ENCODE measurements at places on chromosomes 4 and X.

DNA sequence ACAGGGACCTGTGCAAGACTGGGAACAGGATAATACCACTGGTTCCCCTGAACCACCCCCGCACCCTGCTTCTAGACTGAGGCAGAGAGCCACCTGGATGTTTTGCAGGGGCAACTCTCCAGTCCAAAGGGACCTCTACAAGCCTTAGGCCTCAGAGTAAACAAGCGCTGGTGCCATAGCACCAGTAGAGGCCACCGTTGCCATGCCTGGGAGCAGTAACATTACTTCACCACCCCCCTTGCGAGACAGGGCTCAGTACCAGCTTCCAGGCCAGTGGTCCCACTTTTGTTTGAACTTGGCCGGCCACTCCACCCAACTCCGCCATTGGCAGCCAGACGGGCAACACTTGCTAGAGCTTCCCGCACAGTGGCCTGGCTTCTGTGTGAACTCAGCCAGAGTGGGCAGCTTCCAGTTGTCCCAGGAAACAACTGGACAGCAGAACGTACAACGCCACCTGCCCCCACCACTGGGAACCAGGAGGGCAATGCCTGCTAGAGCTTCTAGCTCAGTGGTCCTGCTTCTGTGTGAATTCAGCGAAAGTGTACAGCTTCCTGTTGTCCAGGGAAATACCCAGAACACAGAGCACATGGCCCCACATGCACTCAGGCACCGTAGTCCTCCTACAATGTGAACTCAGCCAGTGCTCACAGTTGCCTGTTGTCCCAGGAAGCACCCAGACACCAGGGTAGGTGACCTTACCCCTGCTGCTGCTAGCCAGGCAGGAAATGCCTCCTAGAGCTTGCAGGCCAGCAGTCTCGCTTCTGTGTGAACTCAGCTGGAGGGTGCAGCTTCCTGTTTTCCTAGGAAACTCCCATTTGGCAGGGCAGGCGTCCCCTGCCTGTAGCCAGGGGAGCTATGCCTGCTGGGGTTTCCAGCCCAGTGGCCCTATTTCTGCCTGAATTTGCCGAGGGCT lies 39.9 kb upstream of the PCDH19 start:
- DNase-seq, result no peak

DNA sequence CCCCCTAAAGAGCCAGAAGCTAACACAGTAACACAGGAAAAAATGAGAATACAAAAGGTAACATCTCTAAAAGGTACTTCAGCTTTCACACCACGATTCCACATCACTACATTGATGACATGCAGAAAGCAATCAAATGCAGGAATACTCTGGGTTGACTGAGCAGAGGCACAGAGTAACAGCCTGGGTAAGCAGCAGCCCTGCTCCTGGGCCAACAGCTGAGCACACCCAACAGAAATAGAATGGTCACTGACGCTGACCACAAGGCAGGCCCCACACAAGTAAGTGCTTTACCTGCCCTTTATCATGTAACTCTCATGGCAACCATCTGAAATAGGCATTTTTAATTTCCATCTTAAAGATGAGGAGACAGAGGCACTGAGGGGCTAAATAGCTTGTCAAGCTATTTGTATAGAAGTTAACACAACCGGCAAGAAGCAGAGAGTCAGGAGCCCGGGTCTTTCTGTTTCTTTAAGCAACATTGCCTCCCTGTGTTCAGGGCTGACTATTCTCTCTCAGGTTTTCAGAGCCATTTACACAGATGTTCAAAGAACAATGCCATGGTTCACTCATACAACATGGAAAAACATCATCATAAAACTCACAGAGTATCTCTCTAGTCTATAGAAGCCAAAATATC lies 168.9 kb downstream of the ZNF674 start:
- DNase-seq, result peak; percentile 69

DNA sequence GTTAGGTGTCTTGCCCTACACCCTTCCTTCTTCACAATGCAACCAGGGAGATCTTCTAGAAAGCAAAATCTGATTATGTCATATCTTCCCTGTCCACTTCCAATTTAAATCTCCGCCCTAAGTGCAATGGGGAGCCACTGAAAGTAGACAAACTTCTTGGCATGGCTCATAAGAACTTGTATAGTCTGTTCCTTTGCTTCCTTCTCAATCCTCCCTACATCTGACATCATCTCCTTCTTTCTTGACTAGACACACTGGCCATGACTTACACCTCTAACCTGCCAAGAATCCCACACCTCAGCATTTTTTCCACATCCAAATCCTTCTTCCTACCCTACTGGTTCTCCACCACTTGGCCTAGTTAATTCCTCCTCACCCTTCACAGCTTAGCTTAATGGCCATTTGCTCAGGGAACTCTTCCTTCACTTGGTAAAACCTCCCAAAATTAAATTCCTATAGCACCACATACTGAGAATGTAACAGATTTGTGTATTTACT lies 55.1 kb downstream of the NCAPG start:
- DNase-seq, result no peak

DNA sequence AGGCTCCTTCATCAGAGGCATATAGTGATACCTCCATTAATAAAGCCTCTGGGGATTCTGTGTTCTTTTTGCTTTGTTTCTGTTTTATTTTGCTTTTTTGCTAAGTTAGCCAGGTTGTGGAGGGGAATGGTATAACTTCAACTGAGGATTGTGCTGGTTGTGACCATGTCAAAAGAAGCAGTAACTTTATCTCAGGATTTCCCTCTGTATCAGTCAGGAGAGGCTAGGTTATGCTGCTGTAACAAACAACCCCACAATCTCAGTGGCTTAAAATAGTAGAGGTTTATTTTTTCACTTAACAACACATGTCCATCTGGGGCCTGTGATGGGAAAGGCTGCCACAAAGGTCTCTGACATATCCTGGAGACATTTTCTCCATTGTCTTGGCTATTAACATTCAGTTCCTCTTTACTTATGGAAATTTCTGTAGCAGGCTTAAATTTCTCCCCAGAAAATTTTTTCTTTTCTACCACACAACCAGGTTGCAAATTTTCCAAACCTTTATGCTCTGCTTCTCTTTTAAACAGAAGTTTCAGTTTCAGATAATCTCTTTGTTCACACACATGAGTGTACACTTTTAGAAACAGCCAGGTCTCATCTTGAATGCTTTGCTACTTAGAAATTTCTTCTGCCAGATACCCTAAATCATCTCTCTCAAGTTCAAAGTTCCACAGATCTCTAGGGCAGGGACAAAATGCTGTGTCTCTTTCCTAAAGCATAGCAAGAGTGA lies 64.7 kb downstream of the UCHL1 start:
- no peak for DNase-seq

DNA sequence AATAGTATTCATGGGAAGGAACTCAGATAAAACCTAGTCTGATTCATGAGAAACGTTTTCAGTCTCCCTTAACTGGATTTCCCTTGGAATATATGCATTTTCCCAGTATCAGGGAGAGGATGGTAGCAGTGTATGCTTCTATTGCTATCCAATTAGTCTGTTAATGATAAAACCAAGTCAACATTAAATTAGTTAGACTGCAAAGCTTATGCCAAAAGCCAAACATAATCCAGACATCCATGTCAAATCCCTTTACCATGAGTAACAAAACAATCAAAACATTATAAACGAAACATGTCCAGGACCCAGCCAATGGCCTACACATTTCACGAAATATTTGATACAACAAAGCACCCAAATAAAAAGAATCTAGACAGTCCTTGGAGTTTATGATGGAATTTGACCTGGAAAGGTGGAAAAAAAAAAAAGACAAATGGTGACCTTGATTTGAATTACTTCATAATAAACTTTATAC lies 34.5 kb upstream of the VEGFD start:
- DNase-seq, result no peak

DNA sequence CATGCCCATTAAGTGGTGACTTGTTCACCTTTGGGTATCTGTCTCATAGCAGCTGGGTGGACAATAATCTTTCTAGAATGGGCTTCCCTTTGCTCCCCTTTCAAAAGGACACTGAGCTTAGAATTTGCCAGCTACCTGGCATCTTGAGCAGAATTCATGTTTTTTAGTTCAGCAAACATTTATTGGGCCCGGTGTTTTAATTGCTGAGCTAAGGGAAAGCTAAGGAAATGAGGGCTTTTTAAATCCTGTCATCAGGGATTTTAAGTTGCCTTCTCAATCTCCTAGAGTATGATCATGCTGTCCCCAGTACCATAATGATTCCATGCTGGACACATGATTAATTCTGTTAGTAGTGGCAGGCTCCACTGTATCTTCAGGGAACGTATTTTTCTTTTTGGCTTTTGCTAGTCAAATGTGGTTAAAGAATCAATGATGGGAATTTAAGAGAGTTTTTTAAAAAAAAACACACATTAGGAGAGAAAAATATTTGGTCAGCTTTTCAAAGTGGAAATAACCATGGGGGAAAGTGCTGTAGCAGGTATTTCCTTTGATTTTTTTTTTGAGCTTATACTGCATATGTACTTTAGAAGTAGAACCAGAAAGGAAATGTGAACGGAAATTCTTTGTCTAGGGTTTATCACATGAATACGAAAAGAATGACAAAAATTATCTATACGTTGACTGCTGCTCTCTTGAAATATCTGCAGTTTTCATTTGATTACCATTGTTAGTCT lies 208.9 kb downstream of the CLCN4 start:
- no peak for DNase-seq

GRCh38 chrX:39809331-39809730 lies 288.4 kb downstream of the BCOR start:
- no peak for DNase-seq

DNA sequence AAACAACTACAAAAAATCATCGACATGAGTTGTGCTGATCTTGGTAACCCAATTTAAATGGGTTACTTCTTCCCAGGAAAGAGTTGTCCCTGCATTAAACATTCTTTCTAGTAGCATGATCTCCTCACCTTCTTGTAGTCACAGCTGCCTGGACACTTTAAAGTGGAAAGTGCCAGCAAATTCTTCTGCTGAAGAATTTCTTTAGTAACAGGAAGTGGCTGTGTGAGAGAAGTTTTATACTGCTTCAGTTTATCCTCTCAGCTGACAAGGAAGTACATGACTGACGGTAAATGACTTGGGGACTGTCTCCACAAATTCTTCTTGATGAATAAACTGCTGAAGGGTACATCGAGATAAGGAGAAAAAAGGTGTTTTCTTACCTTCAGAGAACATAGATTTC lies 18.2 kb upstream of the TNIP3 start:
- no peak for DNase-seq

DNA sequence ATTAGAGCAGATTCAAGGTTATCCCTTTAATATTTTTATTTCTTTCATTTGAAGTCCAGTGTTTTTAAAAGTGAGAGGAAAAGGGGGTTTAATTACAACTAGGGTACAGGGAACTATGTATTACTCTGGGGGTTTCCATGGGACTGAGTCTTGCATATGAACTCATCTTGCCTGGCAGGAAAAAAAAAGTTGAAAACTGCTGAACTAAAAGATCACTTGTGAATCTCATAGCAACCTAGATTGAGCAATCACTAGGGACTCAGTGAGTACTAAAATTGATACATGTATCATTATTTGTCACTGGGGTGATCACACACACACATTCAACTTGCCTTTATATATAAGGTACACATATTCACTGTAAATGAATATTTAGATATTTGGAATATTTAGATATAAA lies 180.7 kb upstream of the SFRP2 start:
- DNase-seq, result no peak

- DNase-seq, result no peak
Observed at GRCh38 chrX:124362072-124362471, 15.7 kb downstream of the SH2D1A start.

DNA sequence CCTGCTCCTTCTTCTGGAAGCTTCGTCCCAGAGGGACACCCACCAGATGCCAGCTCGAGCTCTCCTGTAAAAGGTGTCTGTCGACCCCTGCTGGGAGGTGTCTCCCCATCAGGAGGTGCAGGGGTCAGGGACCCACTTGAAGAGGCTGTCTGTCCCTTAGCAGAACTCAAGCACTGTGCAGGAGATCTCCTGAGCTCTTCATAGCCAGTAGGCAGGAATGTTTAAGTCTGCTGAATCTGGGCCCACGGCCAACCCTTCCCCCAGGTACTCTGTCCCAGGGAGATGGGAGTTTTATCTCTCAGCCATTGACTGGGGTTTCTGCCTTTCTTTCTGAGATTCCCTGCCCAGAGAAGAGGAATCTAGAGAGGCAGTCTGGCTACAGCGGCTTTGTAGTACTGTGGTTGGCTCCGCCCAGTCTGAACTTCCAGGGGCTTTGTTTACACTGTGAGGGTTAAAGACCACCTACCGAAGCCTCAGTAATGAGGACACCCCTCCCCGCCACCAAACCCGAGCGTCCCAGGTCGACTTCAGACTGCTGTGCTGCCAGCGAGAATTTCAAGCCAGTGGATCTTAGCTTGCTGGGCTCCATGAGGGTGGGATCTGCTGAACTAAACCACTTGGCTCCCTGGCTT lies 1383.0 kb upstream of the TENM3 start:
- DNase-seq, result no peak

GRCh38 chrX:51024106-51024696 lies 113.7 kb downstream of the BMP15 start:
- peak; percentile 20 for DNase-seq

DNA sequence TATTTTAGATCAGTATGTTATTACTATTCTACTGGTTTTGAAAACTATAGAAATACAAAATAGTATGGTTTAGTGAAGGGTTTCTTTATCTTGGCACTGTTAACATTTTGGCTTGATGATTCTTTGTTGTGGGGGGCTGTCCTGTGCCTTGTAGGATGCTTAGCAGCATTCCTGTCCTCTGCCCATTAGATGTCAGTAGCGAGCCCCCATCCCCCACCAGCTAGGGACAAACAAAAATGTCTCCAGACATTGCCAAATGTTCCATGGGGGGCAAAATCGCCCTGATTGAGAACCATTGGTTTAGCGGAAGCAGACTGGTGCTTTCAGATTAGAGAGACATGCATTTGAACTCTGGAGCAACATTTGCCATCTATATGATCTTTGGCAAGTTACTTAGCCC lies 23.3 kb downstream of the SPARCL1 start:
- peak; percentile 54 for DNase-seq

Measured in GM23338 (cell line).